ENCODE measurements at places on chromosomes 3 and 15. TPM values are rescaled to one million over a fixed set of nuclear protein-coding genes. Genes with fewer than 3 reads are reported as not detected.

AVEN gene
- 18.5 TPM for total RNA-seq

FGF7 gene
- not detected for total RNA-seq

RAB5A gene
- total RNA-seq, result 55.6 TPM

TM4SF18 gene
- 44.7 TPM for total RNA-seq

SLC27A2 gene
- total RNA-seq, result 24.3 TPM
